ENCODE measurements at places on chromosomes 6 and 20.

DNA sequence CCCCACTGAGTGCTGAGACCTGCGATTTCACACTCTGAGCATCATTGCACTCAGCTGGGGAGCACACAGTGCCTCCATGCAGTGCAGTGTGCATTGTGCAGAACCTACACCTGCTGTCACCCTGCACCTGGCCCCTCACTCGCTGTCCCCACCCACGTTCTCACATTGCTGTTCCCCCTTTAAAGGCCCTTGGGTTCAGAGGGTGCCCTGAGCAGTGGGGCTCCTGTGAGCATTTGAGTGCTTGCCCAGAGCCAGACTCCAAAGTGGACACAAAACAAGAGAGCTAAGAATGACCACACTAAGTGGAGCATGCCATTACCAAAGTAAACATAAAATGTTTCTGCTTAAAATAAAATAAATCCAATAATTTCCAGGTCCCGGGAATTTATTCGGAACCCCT is 131.0 kb upstream of the CST7 start:
- no peak for DNase-seq

DNA sequence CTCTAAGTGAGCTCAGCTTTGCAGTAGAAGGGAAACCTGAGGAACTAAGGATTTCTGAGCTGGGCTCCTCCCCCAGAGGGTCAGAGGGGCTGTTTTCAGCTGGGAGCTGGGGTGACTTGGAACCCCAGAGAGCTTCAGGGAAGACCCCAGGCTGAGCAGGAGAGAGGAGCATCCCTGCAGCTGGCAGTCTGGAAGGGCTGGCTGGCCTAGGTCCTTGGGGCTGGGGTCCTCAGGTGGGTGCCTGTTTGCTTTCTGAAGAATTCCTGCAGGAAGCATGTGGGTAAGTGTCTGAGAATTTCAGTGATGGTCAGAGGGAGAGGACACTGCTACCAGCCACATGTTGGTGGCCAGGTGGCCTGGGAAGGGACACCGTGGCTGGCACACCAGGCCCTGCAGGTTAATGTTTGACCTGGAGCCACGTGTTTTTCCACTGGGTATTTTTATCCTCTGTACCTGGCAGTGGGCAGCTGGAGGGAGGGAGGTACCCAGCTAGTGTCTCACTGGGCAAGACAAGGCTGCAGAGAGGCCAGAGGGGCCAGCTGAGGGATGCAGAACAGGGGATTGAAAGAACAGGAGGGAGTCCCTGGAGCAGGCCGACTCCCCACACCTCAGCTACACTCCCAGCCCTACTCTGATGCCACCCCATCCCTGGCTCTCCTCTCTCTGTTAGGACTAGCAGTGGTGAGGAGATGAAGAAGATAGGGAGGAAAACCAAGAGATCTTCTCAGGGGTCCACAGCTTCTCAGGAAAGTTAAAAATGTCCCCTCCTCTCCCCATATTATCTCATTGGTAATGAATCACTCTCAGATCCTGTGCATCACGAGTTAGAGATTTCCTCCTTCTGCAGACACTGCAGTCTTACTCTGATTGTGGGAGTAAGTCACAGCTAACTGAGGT is 143.6 kb downstream of the VEGFA start:
- no peak for DNase-seq

- peak; percentile 70 for DNase-seq
Observed at GRCh38 chr6:131182991-131183425, 47.7 kb downstream of the AKAP7 start.

- no peak for DNase-seq
Observed at GRCh38 chr6:7916959-7917358, 6.4 kb upstream of the TXNDC5 start.

GRCh38 chr6:90039911-90040310 is 145.6 kb downstream of the GJA10 start:
- DNase-seq = no peak

GRCh38 chr6:84204011-84204410 is 23.4 kb downstream of the CEP162 start:
- no peak for DNase-seq
